Activated T-cell treated with anti-CD3 and anti-CD28 coated beads, Interleukin-2, amount 50 U/mL, for 4 hours (primary cell): ENCODE measurements at places on chromosomes 5 and 9. TPM values are rescaled to one million over a fixed set of nuclear protein-coding genes. Genes with fewer than 3 reads are reported as not detected.

The GARIN3 gene
- total RNA-seq: 0.18 TPM

The FAM200C gene
- total RNA-seq: 0.42 TPM

The SLC34A1 gene
- not detected for total RNA-seq

The TLE4 gene
- total RNA-seq: 14.1 TPM

GRCh38 chr5:90338712-90339372, 70.7 kb downstream of the CETN3 start:
- no peak for DNase-seq

GRCh38 chr5:123997064-123997461, 485.1 kb downstream of the CSNK1G3 start:
- no peak for DNase-seq

DNA sequence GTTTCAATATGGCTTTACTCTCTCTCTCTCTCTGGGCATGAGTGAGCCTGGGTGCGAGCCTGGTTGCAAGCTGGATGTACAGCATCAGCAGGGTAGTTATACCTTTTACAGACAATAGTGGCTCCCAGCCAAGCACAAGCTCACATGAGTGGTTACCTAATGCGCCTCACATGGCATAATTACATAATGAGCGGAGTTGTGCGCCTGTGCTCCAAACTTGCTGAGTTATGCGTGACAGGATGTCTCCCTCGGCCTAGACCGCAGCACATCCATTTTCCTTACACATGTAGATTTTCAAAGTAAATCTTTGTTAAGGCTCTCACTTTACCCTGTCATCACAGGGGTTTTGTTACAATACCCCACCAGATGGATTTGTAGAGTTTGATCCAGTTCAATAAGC, 233.5 kb upstream of the WWC1 start:
- no peak for DNase-seq

- peak; percentile 72 for DNase-seq
Observed at GRCh38 chr5:119435436-119436132, 16.7 kb upstream of the HSD17B4 start.
